ENCODE measurements at places on chromosomes 7 and 10.

DNA sequence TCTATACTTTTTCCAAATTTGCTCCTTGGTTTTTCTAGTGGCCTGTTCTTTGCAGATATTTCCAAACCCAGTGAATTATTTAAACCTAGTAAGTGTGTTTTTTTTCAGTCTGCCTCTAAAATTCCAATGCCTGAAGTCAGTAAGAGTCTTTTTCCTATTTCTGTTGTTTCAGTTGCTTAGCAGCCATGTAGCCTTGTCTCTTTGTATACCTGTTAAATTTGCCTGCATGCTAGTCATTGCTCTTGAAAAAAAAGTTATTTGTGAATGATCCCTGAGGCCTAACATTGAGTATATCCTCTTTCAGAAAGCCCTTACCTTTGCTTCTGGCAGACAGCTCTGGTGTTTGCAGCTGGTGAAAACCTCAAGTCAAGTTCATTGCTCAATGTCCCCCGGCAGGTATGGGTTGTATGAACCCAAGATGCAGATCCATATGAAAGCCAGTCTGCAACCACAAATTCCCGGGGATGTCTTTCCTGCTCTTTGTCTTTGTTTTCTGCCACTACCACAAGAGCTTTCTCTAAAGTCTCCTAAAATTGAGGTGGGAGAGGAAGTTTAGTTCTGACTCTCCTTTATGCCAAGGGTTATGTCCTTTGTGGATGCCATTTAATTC lies 35.7 kb downstream of the CH25H start:
- no peak for DNase-seq

- DNase-seq: no peak
Measured at GRCh38 chr7:23539494-23539907, 7.7 kb upstream of the TRA2A start.

GRCh38 chr7:124796771-124797170 lies 31.2 kb upstream of the GPR37 start:
- DNase-seq: no peak

- DNase-seq: no peak
Measured at GRCh38 chr7:41928781-41929180, 225.9 kb upstream of the INHBA start.

- DNase-seq: no peak
Measured at GRCh38 chr10:28669227-28670173, 7.8 kb upstream of the BAMBI start.

GRCh38 chr7:102291056-102291915 lies 4.6 kb downstream of the SH2B2 start:
- no peak for DNase-seq

DNA sequence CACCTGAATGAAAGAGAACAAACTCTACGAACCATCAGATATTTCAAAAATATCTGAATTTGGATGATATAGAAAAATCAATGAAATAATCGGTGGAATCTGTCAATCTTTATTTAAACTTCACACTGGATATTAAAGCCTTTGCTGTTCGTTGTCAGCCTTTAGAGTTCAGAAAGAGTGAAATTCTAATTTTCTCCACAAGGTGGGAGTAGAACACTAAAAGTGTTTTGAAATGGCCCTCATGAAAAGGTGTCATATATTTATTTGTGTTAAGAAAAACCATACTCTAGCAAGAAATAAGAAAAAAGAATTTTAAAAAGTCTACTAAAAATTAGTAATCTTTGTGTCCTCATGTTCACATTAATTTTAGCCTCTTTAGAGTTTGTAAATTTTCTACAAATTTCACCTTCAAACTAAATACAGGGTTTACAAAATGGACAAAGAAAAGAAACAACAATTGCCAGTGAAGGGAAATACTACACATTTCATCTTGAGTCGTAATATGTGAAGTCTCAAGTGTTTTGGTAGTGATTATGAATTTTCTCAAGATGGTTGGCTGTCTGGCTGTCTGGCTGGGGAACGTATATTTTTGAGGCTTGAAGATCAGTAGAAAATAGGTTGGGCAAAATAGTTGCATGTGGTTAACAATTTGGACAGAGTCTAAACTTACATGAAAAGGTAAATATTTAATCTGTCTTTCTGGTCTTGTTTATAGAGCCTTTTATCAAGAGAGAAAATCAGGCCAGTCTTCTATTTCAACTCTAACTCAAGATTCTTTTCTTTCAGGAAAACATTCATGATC lies 43.7 kb downstream of the DNAJB9 start:
- no peak for DNase-seq

- no peak for DNase-seq
Measured at GRCh38 chr7:110541962-110542361, 549.0 kb upstream of the LRRN3 start.

DNA sequence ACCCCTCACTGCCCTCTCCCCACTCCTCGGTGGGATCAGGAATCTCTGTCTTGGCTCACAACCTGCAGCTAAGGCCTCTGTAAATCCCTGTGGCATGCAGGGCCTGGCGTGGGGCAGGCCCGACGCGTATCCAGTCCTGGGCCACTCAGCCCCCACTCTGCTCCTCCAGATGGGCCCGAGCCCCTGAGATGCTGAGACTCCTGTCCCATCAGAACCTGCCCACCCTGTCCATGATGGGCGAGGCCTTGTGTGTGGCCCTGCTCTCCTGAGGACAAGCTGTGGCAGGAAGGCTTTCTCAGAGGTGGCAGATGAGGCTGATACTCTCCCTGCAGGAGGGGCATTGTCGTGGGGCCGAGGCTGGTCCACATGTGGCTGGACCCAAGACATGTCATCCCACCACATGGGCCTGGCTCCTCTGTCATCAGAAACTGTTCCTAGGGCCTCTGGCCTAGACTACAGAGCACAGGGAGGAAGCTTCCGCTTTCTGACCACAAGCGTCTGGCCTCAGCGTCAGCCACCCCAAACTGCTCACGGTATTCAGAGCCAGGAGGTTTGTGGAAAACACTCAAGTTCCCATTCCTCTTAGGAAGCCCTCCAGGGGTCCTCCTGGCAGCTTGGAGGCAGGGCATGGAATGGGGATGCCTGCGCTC lies 6.0 kb downstream of the ALOX5 start:
- DNase-seq: no peak

All from activated CD4-positive, alpha-beta T cell treated with anti-CD3 and anti-CD28 coated beads for 1 hour (primary cell).